ENCODE measurements at places on chromosomes 7 and 10.

- DNase-seq: no peak
These were observed 228.9 kb upstream of the CELF2 start for GRCh38 chr10:10788761-10789160.

- no peak for DNase-seq
These were observed 35.8 kb upstream of the PLPP4 start for GRCh38 chr10:120421250-120421649.

DNA sequence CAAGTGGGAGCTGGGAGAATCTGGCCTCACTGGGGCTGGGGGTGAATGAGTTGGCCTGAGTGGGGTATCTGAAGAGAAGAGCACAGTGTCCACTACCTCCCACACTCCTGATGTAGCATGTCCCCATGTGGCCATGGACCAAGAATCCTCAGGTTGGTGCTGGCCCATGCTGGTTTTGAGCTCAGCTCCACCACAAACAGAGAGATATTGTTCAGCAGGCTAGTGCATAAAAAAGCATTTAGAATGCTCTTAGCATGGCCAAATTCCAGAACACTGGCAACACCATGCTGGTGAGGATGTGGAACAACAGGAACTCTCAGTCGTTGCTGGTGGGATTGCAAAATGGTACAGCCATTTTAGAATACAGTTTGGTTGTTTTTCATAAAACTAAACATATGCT, 61.4 kb downstream of the FRMPD2 start:
- DNase-seq: no peak

- no peak for DNase-seq
These were observed 34.1 kb downstream of the REEP3 start for GRCh38 chr10:63555330-63555729.

DNA sequence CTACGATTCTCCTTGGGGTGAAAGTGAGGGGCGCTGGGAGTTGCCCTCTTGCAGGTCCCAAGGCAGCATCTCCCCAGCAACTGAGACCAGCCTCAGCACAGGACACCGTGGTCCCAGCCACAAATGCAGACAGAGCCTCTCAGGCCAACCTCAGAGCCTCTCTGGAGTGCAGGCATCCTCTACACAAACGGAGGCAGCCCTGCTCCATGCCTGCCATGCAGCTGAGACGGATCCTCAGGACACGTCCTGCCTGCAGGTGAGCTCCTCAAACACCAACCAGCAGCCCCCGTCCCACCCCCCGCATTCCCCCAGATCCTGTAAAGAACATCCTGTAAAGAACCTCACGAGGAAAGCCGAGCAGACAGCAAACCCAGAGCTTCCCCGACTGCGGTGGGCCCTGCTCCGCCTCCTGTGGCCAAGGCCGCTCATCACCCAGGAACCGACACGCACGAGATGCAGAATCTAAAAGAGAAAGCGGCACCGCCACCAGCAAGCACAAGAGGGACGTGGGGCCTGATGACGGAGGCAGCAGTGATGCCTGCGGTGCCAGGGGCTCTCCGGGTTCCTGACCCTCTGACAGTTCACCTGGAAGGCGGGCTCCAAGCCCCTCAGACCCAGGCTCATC, 186.9 kb downstream of the PTPRN2 start:
- no peak for DNase-seq

- DNase-seq: no peak
These were observed 75.4 kb downstream of the ANK3 start for GRCh38 chr10:60314069-60314940.

- DNase-seq: no peak
These were observed 26.2 kb downstream of the TASOR2 start for GRCh38 chr10:5710859-5711258.

DNA sequence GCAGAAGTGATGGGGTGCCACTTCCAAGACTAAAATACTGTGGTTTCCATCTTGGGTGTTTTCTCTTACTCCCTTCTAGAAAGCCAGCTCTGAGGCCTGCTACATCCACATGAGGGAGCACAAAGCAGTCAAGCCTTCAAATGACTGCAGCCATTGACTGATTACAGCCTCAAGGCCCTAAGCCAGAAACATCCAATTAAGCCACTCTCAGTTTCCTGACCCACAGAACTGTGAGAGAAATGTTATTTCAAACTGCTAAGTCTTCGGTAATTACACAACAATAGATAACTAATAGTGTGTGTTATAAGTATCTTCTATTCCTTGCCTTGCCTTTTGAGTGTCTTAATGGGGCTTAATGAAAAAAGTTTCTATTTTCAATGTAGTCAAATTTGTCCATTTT, 24.8 kb downstream of the BRAF start:
- no peak for DNase-seq

GRCh38 chr7:69638674-69639073, 40.4 kb downstream of the AUTS2 start:
- DNase-seq: no peak

DNA sequence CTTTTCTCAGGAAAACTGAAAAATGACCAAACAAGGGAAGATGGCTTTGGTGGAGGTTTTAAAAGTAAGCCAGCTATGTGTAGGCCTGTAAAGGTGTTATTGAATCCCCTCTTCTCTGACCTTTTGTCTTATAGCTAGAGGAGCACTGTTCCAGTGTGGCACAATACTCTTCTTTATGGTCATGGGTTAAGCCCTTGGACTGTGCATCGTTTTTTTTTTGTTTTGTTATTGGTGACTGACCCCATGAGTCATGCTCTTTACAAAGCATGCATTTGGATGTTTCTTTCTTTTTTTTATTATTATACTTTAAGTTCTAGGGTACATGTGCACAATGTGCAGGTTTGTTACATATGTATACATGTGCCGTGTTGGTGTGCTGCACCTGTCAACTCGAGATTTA, 19.6 kb upstream of the FAM25A start:
- DNase-seq: no peak

GRCh38 chr10:45249978-45250693, 65.3 kb downstream of the OR13A1 start:
- no peak for DNase-seq

DNA sequence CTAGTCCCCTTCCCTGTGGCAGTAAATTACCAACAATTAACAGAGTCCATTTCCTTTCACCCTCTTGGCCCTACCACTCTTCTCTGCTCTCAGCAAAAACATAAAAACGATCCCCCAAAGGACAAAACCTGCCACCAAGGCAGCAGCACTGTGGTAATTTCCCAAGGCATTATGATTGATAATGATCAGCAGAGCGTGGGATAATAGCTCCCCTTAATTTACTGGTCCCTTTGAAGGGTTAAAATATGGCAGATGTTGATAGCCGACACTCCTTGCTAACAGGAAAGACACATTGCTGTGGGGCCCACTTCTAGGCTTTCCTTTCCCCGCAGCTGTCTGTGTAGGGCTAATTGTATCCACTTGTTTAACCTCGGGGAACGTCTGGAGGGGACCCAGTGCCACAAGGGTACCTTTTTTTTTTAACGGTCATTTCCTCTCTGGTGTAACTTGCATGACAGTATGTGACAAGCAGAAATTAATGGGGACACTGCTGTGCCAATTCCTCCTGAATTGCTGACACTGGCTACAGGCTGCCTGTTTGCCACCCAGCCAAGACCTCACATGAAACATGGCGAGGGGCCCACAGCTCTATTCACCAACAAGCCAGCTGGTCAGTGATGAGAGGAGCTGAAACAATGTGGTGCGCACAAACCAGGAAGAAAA, 81.3 kb downstream of the CDK6 start:
- no peak for DNase-seq

DNA sequence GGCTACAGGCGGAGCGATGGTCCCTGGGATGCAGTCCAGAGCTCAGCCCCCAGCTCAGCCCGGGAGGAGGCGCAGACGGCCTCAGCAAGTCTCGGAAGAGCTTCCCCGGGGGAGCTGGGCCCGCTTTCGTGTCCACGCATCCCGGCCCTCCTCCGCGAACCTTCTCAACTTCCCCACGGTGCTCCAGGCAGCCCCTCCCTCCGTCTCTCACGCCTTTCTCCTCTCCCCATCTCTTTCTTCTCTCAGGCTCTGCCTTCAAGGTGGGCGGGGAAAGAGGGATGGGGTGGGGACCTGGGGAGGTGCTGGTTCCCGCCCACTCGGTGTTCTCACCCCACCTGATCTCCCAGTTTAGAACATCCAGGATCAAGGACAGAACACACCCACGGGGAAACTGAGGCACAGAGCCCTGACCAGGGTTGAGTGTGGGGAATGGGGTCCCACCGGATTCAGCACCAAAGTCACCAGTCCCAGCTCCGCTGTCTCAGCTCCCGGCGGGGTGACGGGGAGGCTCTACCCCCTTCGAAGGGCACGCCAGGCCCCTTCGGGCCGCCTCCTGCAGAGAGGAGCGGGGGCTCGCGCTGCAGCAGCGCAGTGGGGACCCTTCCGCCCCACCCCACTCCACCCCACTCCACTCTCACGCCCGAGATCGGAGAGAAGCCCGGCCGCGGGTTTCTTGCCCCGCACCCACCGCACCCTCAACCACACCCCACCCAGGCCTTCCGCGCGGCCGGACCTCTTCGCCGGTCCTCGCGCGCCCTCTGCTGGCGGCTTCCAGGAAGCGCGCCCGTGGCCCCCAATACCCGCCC, 18.2 kb downstream of the POLL start:
- peak; percentile 71 for DNase-seq

GRCh38 chr7:105594034-105594433, 12.7 kb upstream of the EFCAB10 start:
- no peak for DNase-seq

DNA sequence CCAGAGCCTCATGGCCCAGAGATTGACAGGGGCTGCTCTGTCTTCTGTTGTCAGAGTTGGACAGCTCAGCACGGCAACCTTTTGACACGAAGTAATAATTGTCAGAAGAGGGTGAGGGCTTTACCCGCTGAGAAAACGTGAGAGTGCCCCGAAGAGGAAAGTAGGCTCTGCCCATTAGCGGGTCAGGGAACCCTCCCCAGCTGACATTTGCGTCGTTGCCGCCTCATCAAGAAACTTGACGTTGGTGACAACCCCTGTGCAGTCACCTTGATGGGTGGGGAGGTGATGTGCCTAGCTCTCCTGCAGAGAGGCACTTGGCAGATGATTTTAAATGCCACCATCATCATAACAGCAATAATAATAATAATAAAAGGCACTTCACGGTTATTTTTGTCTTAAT, 202.1 kb downstream of the USP6NL start:
- DNase-seq: no peak

DNA sequence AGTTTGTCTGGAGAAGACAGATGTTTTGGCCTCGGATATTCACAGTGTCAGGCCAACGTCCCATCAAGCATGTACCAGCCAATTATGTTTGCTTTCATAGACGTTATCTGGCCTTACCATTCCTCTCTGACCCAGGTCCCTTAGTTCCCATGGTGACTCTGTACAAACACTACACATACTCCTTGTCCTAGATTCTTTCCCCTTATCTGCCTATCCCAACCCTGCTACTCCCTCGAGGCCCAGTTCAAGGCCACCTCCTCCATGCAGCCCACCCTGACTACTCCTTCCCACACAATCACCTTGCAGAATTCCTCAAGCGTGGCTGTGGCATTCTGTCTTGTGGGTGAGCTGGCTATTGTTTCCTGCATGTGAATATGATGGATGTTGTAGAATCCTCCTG, 155.2 kb downstream of the PRKAG2 start:
- no peak for DNase-seq

DNA sequence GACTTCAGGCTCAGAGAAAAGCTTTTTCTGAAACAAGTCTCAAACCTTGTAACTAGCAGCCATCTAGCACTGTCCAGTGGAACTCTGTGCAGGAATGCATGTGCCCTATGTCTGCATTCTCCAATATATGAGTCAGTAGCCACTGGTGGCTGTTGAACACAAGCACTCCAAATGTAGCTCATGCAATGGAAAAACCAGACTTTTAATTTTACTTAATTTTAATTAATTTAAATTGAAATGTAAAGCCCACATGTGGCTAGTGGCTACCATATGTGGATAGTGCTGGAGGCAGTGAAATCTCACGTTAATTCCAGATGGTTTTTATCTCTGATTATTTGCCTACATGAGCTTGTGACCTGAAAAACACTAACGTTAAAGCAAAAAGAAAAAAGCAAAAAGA, 225.1 kb downstream of the GATA3 start:
- DNase-seq: no peak

- no peak for DNase-seq
These were observed 15.7 kb downstream of the GRID1 start for GRCh38 chr10:86350897-86351296.

GRCh38 chr10:100899171-100899570, 13.6 kb upstream of the SLF2 start:
- no peak for DNase-seq

GRCh38 chr7:55457801-55458200, 92.7 kb downstream of the LANCL2 start:
- DNase-seq: no peak

GRCh38 chr7:119660080-119660479, 612.9 kb upstream of the KCND2 start:
- DNase-seq: no peak

DNA sequence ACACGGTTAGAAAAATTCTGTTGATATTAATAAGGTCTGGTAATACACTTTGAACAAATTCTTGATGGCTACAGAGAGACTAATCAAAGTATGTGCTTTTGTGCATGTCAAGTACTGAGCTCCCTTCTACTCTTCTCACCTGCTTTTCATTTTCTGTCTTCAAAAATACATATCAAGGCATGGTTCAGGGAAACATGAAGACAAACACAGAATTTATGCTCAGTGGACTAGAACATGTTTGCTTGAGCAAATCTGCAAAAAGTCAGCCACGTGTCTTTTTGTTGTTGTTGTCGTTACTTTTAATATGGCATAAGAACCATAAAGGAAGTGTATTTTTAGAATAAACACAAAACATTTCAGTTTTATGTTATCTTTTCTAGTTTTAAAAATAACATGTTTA, 21.9 kb downstream of the CDK13 start:
- no peak for DNase-seq

DNA sequence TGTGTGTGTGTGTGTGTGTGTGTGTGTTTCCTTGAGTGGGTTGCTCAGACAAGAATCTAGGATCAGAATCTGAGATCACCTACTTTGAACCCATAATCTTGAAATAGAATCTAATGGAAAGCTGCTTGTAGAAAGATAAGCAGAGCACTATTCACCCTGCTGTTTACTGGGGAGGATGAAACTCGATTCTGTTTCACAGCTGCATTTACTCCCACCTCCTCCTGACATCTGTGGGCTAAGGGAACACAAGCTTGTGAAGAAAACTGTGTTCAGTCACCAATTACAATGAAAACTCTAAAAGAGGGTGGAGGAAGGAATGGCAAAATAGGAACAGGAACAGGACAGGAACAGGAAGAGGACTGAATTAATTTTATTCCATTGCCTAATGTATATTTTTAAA, 269.5 kb downstream of the TSPAN12 start:
- DNase-seq: no peak

- no peak for DNase-seq
These were observed 46.6 kb downstream of the GLCCI1 start for GRCh38 chr7:8015100-8015745.

- no peak for DNase-seq
These were observed 71.0 kb downstream of the NRP1 start for GRCh38 chr10:33263453-33263852.

DNA sequence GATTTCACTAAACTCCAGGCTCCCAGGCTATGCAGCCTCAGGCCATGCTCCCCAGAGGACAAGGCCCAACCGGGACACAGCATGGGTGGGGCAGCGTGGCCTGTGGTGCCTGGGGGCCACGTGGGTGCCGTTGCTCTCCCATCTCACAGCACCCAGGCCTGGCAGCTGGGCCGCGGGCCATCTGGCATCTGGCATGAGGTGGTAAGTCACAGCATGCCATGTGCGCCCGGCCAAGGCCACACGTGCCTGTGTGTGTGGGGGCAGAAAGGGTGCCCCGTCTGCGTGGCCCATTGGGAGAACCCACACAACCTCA, 204.1 kb downstream of the EBF3 start:
- no peak for DNase-seq

All from effector CD4-positive, alpha-beta T cell (primary cell).